ENCODE measurements at places on chromosomes 3 and 15. TPM values are rescaled to one million over a fixed set of nuclear protein-coding genes. Genes with fewer than 3 reads are reported as not detected.

GRCh38 chr15:88661761-88662556, 23.1 kb downstream of the ISG20 start:
- DNase-seq: no peak

GRCh38 chr3:56785499-56785898, 16.2 kb downstream of the ARHGEF3 start:
- DNase-seq: no peak

DNA sequence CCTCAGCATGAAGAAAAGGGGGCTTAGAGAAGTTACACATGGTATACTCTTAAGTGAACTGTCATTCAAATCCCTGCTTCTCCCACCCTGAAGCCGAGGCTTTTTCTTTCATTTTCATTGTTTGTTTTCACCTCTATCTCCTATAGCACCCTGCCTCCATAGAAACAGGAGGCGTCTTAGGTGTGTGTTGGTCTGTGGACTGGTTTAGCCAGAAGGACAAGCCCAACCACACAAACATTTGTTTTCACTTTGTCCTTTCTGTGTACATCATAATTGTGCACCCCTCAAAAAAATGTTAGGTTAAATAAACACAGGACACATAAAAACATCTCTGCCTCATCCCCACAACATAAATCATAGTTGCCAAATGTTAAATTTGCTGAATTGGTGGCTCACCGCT, 73.3 kb upstream of the UBE2E2 start:
- no peak for DNase-seq

GRCh38 chr3:52931889-52932288, 34.5 kb upstream of the STIMATE start:
- DNase-seq: no peak

DNA sequence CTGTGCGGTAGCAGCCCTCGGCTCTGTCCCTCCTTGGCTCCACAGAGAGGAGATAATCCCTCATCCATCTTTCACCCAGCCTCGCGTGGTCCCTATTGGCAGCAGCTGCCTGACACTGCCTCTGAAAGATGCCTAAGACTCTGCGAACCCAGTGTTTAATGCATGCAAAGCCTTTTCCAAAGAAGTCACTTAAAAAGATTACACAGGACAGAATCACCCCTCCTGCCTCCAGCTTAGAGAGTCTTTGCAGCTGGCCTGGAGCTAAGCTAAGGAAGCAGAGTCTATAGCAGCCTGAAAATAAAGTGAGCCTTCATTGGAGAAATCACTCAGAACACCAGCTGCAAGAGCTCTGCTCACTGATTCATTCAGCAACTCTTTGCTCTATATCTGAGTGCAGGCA, 247.2 kb downstream of the SHQ1 start:
- DNase-seq: no peak

- no peak for DNase-seq
These were observed 107.1 kb downstream of the STT3B start for GRCh38 chr3:31639828-31640227.

- no peak for DNase-seq
These were observed 561 bp downstream of the SIDT1 start for GRCh38 chr3:113532698-113533533.

DNA sequence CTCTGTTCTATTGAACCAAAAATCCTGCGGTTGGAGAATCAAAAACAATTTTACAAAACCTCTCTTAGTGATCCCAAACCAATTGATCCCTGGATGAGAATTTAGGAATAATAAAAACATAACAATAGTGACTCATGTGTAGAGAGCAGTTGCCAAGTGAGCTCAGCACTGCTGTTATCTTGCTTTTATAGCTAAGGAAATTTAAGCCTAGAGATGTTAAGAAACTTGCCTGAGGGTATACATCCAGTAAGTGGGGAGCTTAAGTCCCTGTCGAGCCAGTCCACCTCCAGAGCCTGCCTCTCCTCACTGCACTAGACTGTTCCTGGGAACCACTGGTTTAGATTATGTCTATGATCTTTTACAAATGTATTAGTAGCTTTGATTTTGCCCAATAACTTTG, 358.4 kb upstream of the LMCD1 start:
- no peak for DNase-seq

GRCh38 chr3:186487819-186488218, 56.4 kb downstream of the CRYGS start:
- DNase-seq: no peak

DNA sequence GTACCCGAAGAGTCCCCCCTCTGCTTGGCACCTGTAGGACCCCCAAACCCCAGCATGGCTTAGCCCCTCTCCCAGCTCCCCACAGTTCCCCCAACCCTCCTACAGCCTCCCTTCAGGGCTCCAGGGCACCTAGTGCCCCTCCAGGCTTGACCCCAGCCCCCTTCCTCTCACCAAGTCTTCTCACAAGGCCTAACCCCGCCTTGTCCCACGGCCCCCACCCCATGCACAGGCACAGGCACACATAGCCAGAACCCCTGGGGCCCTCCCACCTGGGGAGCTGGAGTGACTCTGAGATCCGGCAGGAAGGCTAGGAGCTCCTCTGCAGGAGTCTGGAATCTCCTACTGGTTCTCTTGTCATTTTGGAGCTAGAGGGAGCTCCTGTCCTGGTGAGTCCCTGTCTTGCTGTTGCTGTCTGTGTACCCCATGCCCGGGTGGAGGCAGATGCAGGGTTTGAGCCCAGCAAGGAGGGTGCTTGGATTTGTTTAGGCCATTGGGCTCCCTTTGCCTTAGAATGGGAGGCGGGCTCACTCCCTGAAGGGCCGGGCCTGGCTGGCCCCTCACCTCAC, 39.6 kb downstream of the KLF13 start:
- no peak for DNase-seq

GRCh38 chr3:148102156-148102555, 595.5 kb upstream of the AGTR1 start:
- no peak for DNase-seq

DNA sequence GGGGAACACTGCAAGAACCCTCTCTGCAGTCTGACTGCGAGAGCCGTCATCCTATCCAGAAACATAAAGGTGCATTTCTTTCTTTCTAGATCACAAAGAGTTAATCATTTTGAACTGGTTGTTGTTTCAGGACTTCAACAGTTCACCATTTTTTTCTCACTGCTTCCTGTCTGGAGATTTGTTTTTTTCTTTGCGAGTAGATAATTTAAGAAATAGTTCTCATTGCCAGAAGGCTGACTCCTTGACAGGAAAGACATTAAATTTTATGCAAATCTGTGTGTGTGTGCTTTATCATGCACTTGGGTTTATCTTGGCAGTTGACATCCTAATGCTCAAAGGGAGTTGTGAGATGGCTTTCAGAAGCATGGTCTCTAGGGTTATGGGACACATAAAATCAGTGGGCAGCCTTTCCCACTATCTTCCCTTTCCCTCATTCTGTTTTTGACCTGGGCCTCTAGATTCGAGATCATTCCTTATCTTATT, 123.5 kb upstream of the TBL1XR1 start:
- DNase-seq: no peak

- no peak for DNase-seq
These were observed 2.9 kb downstream of the DIPK2A start for GRCh38 chr3:143974271-143975238.

DNA sequence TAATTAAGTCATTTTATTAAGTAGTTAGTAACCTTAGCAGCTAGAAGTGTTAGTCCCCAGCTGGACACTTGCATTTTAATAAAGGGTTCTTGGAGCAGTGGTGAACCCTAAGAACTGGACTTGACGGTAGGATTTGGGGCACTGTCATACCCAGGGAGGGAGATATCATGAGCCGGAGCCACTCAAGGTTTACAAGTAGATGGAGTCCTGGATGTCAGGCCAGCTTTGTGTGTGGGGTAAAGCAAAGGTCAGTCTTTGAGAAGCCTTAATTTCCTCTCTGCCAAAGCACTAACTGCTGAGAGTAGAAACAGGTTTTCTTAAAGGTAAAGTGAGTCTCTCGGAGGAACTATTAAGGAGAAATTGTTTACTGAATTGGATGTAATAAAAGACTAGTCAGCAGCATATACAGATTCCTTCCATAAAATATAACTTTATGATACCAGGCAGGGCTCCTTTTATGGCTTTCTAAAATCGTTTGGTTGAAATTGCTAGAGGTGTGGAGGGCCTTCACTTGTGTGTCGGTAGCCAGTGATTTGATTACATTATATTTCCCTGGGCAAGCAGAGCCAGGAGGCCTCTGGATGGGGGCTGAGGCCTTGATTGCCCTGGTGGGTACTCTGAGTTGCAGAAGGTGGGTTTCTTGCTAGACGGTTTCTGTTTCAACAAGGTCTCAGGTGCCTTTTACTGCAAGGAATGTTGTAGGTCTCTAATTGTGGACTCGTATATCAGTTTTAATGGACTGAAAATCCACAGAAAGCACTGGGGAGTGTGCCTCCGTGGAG, 23.1 kb downstream of the SQOR start:
- no peak for DNase-seq

DNA sequence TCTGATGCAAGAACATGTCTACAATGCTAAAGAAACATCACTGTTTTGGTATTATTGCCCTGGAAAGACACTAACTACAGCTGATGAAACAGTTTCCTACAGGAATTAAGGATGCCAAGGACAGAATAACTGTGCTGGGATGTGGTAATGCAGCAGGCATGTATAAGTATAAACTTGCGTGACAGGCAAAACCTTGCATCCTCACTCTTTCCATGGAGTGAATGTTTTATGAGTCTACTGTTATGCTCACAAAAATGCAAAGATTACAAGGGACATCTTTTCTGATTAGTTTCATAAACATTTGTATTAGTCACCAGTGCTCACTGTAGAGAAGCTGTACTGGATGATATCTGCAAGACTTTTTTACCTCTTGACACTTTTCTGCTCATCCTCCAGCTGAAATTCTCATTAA, 143.6 kb downstream of the NAALADL2 start:
- DNase-seq: no peak

DNA sequence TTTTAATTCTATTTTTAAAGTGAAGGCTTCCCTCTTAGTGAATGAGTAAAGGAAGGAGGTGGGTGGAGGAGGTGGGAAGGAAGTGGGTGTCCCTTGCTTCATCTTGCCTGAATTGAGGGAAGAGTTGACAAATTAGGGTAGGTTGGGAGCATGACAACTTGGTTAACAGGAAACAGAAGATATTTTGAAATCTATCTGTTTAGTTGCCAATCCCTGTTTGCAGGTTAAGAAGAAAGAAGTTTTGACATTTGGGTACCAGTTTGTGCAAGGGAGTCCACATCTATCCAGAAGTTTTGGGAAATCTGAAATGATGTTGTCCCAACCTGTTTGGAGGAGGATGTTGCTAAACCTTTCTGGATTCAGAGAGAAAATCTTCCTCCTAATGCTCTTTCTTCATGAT, 204.1 kb upstream of the SUCLG2 start:
- no peak for DNase-seq

- no peak for DNase-seq
These were observed 4.0 kb upstream of the WDR49 start for GRCh38 chr3:167657684-167658225.

GRCh38 chr15:65249641-65250040, 37.0 kb downstream of the PARP16 start:
- no peak for DNase-seq

Gene XIRP1
- total RNA-seq: not detected

Gene PP2D1
- not detected for total RNA-seq

Gene HAPLN3
- 5.4 TPM for total RNA-seq

Gene RPP14
- 17.8 TPM for total RNA-seq

Gene UPK1B
- total RNA-seq: not detected

Gene MAGEL2
- total RNA-seq: not detected

Gene DPP8
- 25.6 TPM for total RNA-seq

Gene AGBL1
- 0.02 TPM for total RNA-seq

Gene ZBTB47
- total RNA-seq: 1.5 TPM

Gene TMEM158
- total RNA-seq: 22.1 TPM

Measured in NCI-H460 (cell line).